Stimulated activated CD4-positive, alpha-beta T cell treated with anti-CD3 and anti-CD28 coated beads, TNF-alpha, amount 100 ng/mL, for 4 hours (primary cell): ENCODE measurements at places on chromosomes 16 and 17.

DNA sequence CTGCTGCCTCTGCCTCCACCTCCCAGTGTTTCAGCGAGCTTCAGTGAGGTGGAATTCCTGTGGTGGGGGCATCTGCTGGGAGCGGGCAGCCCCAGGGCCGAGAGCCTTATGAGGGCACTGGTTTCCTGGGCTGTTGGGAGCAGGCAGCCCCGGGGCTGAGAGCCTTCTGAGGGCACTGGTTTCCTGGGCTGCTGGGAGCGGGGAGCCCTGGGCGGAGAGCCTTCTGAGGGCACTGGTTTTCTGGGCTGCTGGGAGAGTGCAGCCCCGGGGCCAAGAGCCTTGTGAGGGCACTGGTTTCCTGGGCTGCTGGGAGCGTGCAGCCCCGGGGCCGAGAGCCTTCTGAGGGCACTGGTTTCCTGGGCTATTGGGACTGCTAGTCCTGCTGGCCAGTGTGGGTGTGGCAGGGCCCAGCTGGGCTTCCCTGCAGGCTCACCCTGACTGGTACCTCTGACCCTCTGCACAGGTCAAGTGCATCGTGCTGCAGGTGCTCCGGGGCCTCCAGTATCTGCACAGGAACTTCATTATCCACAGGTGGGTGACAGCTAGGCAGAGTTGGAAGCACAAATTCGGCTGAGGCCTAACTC lies 5.6 kb downstream of the CDK10 start:
- DNase-seq, result no peak

GRCh38 chr17:78637643-78638420 lies 60.6 kb upstream of the DNAH17 start:
- DNase-seq, result no peak

GRCh38 chr16:77611386-77611785 lies 110.9 kb upstream of the NUDT7 start:
- DNase-seq, result no peak

- DNase-seq, result no peak
Observed at GRCh38 chr16:30777591-30778297, 9.3 kb downstream of the ZNF629 start.

- DNase-seq, result peak; percentile 71
Observed at GRCh38 chr17:43398724-43399595, at the start of gene ARL4D. Gene ARL4D, plus strand, starts transcription at chr17:43398993. Its CDS starts 740 bp downstream, at chr17:43399733.

DNA sequence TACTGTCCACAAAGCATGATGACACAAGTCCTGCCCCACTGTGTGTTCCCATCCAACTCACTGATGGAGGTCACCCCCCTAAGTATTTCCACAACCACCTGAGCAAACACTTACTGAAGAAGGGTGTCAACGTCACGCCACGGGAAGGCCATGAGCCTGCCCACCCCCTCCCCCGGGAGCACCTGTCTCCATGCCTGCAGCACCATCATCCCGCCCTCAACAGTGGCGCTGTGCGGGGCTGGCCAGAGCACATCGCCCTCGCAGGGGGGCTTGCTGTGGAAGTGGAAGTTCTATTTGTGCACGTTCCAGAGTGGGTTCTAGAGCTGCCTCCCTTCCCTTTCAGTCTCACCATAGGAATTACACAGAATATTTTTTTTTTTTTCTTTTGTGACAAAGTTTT lies 4.3 kb upstream of the MBTPS1 start:
- no peak for DNase-seq

GRCh38 chr16:75402821-75403475 lies 30.4 kb downstream of the CFDP1 start:
- no peak for DNase-seq

DNA sequence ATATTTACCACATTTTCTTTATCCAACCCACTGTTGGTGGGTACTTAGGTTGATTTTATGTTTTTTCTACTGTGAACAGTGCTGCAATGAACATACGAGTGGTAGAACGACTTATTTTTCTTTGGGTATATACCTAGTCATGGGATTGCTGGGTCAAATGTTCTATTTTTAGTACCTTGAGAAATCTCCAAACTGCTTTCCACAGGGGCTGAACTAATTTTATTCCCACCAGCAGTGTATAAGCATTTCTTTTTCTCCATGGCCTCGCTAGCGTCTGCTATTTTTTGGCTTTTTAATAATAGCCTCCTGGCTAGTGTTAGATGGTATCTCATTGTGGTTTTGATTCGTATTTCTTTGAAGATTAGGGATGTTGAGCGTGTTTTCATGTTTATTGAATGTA lies 202.3 kb downstream of the LGALS9B start:
- no peak for DNase-seq

GRCh38 chr17:55726440-55726839 lies 3.8 kb upstream of the TMEM100 start:
- no peak for DNase-seq

DNA sequence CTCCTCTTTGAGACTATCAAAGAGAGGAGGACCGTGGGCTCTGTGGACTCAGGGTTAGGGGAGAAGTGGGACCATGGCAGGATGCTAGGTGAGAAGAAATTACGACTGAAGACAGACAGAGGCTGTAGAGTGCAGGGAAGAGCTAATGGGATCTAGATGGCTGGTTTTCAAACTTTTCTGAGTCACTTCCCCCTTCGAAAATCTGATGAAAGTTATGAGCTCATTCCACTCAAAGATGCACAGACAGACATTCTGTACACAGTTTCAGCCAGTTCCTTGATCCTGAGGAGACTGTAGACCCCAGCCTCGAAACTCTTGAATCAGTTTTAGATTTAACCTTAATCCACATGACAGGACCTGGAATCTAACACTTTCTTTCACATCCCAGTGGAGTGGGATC lies 40.7 kb downstream of the RGS9 start:
- no peak for DNase-seq

- no peak for DNase-seq
Observed at GRCh38 chr16:65763640-65764305, 602.7 kb upstream of the CDH5 start.

GRCh38 chr16:85036236-85037049 lies 8.8 kb downstream of the KIAA0513 start:
- DNase-seq, result no peak

GRCh38 chr17:77365584-77366186 lies 224.9 kb downstream of the SEC14L1 start:
- DNase-seq, result no peak

DNA sequence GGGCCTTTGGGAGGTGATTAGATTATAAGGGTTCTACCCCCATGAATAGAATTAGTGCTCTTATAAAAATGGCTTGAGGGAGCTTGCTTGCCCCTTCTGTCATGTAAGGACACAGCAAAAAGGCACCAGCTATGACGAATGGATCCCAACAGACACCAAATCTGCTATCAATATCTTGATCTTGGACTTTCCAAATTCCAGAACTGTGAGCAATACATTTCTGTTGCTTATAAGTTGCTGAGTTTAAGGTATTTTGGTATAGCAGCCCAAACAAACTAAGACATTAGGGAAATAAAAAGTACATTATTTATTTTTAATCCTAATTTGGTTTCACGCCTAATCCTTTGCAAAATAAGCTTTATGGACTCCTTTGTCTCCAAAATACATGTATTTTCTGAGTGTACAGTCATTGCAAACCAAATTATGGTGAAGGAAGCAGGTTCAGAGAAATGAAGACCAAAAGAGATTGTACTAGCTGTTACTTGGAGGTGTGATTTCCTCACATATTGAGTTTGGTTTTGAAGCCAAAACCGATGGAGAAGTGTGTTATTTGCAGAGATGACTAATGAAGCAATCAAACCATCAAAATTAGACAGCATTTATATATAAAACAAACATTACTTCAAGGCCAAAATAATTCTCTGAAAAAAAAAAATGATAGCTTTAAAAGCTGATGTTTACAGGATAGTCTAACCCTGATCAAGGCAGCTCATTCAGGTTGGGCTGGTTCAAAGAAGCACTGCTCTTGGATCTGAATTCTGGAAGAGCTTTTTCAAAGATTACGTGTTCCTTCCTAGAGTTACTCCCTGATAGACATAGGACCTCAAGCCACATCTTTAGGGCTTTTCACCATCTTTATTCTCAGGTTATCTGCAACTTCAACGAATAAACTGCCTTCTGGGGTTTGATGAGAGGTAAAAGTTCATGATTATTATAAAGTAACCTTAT lies 71.6 kb downstream of the MYO1D start:
- no peak for DNase-seq

DNA sequence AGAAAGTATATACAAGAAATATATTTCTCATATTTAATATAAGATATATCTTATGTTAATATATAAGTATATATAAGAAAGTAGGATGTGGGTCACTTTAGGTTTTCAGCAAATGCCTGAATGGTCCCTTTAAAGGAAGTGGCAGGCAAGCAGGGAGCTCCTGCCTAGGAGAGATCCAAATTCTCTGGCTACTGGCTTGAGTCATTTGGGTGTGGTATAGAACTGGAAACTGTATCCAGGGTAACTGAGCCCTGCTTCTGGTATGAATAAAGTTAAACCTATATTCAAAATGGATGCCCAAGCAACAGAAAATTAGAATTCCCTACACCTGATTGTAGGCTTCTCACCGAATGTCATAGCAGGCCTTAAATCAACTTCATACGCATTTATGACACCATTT lies 144.4 kb downstream of the ZNF18 start:
- DNase-seq, result no peak

GRCh38 chr16:19167710-19168370 lies at the start of gene SYT17:
Gene SYT17, plus strand, starts transcription at chr16:19168240. Its CDS starts 407 bp downstream, at chr16:19168647.
- DNase-seq, result no peak

DNA sequence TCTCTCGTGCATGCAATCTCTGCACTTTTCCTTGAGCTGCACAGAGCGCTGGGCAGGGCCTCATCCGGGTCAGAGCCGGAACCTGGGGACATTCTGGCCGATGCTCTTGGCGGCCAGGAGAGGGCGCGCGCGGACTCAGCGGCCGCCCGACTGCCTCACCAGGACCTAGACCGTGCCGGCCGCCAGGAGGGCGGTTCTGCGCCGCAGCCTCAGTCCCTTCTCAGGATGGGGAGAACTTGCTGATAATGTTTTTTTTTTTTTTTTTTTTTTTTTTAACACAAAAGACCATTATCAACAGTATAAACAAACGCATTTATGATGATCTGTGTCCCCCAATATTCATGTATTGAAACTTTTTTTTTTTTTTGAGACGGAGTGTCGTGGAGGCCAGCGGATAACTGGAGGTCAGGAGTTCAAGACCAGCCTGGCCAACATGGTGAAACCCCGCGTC lies 8.1 kb upstream of the FLYWCH2 start:
- peak; percentile 28 for DNase-seq

GRCh38 chr16:87420026-87421002 lies 28.2 kb downstream of the MAP1LC3B start:
- no peak for DNase-seq

- no peak for DNase-seq
Observed at GRCh38 chr16:11091021-11091785, 146.8 kb downstream of the CLEC16A start.

DNA sequence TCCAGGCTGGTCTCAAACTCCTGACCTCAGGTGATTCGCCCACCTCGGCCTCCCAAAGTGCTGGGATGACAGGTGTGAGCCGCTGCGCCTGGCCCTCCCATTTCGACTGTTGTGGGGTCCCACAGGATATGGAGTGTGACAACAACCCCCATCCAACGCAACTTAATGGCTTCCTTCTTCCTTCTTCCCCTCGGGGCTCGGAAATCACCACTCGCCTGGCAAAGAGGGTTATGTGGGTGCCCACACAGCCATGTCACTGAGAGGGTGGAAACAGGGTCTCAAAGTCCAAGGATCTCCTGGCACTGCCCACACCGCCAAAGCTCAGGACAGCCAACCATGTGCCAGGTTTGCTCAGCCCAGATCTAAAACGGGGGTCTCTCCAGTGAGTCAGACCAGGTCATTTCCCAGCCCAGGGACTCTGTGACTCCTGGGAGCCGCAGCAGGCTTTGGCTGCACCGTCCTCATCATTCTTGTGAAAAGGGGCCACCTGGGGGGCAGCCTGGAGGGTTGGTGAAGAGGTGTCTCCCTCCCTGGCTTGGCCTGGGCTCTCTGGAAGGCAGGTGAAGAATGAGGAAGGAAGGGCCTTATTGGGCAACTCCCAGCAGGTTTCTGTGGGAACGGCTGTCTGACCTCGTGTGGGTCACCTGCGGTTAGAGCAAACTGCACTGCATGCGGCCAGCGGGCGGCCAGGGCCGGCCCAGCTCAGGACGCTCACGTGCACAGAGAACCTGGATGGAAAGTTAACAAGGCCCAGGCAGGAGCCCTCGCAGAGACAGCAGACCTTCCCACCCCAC lies 25.3 kb upstream of the LITAF start:
- DNase-seq, result no peak

GRCh38 chr16:9906218-9906617 lies 276.0 kb downstream of the GRIN2A start:
- DNase-seq, result no peak

- no peak for DNase-seq
Observed at GRCh38 chr17:29048440-29049368, 5.8 kb downstream of the PIPOX start.

DNA sequence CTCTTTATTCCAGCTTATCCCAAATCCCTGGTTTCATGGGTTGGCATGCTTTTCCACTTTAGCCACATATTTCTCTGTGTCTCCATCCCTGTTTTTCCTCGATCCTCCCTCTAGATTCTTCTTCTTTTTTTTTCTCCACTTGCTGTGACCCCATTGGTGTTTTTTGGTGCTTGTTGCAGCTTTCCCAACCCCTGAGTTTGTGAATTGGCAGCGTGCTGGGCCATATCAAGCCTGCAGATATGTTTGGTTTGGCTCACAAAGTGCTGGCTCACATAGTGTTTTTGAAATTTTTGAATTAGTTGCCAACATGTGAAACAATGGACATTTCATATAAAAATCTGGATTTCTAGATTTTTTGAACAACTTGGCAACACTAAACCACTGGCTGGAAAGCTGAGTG lies 8.8 kb downstream of the GPR139 start:
- no peak for DNase-seq

GRCh38 chr17:66372182-66372581 lies 69.8 kb downstream of the PRKCA start:
- no peak for DNase-seq

- DNase-seq, result no peak
Observed at GRCh38 chr17:10305398-10305797, 67.4 kb downstream of the MYH13 start.

DNA sequence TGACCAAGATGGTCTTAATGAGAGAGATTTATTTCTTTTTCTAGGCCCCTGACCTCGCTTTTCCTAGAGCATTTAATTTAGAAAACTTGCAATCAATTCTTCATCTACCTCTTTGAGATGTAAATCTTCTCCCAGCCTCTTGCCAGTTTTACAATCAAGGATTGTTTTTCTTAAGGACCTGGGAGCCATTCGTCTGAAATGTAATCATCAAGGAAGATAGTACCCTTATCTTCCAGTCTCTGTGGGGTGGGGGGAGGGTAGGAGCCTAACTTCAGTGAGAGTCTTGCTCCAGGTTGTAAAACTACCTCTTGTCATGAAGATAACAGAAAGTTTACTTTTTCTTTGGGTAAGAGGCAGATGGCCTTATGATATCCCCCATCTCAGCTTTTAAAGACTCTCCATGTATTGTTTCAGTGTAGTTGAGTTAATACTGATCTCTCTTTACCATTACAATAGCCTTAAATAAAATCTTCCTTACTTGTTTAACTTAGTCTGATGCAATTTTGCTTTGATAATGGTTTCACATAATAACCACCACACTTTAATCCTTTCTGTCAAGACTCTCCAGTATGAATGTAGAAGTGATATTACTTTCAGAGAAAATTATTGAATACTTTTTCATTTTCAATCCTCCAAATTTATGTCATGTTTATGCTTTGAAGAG lies 110.2 kb upstream of the CPHXL start:
- no peak for DNase-seq
